ENCODE measurements at places on chromosomes 3 and 15.

- DNase-seq, result no peak
These were observed 8.0 kb downstream of the SENP2 start for GRCh38 chr3:185594073-185594472.

- DNase-seq, result no peak
These were observed 24.2 kb upstream of the GMPPB start for GRCh38 chr3:49747792-49748480.

- DNase-seq, result no peak
These were observed 70.8 kb downstream of the SEC22A start for GRCh38 chr3:123272547-123272946.

DNA sequence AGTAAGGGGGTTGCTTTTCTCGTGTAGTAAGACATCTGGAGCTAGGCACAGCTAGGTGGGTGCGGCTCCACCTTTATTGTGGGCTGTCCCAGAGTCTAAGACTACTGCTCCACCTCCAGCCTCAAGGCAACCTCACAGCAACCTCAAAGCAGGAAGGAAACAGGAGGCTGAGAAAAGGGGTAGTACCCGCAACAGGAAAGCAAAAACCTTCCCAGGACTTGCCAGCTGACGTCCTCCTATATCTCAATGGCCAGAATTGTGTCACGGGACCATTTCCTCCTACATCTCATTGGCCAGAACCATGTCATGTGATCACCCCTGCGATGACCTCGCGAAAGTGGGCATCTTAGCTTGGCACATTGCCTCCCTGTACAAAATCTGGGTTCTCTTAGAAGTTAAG lies 4.3 kb upstream of the GPR160 start:
- DNase-seq, result peak; percentile 17

- no peak for DNase-seq
These were observed 258.6 kb downstream of the KLF13 start for GRCh38 chr15:31585240-31585639.

DNA sequence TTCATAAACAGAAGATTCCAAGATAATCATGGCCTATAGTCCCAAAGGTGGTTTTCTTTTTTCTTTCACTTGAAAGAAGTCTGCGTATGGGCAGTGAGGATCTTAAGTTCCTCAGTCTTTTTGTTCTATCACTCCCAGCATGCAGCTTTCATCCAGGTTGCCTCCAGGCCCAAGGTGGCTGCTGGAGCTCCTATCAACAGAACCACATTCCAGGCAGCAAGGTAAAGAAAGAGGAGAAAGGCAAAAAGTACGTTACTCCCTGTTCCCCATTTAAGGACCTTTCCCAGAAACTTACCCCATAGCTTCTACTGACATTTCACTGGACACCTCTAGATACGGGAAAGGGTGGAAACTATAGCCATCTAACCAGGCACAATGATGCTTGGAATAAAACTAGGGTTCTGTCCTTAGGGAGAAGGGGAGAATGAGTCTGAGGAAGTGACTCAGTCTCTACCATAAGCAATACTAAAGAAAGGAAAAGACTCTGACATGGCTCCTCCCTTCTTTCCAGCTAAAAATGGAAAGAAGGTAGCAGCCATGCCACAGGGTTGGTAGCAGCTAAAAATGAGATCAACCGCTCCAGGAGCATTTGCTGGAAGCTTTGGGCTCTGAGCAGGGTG lies 313.9 kb upstream of the NR2E3 start:
- no peak for DNase-seq

DNA sequence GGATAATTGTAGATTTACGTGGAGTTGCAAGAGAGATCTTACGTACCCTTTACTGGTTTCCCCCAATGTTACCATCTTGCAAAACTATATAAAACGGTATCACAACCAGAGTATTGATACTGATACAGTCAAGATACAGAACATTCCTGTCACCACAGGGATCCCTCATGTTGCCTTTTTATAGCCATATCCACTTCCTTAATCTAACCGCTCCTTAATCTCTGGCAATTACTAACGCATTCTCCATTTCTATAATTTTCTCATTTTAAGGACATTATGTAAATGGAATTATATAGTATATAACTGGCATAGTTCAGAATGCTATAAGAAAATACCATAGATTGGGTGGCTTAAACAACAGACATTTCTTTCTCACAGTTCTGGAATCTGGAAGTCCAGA lies 61.1 kb downstream of the SEC22A start:
- no peak for DNase-seq

DNA sequence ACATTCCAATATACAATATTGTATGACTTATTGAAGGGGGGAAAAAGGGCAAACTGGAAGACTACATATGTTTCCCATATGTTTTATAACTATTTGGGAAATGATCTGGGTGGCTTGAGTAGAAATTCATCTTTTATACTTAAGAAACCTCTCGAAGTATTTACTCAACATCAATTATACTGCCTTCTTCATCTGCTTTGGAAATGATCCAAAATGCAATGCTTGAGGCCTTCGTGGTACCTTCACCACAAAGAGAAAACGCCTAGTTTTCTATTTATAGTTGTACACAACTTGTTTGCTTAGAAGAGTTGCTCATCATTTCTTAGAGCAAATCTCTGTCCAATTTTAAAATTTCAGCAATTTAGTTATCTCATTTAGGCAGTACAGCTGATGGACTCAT lies 18.8 kb downstream of the ACKR4 start:
- no peak for DNase-seq

- no peak for DNase-seq
These were observed 8.4 kb upstream of the RTP1 start for GRCh38 chr3:187188931-187189330.

Measured in activated T-cell treated with anti-CD3 and anti-CD28 coated beads for 4 hours (primary cell).